Cortex of kidney (tissue), 1 donor: ENCODE measurements at places on chromosomes 5 and 9.

DNA sequence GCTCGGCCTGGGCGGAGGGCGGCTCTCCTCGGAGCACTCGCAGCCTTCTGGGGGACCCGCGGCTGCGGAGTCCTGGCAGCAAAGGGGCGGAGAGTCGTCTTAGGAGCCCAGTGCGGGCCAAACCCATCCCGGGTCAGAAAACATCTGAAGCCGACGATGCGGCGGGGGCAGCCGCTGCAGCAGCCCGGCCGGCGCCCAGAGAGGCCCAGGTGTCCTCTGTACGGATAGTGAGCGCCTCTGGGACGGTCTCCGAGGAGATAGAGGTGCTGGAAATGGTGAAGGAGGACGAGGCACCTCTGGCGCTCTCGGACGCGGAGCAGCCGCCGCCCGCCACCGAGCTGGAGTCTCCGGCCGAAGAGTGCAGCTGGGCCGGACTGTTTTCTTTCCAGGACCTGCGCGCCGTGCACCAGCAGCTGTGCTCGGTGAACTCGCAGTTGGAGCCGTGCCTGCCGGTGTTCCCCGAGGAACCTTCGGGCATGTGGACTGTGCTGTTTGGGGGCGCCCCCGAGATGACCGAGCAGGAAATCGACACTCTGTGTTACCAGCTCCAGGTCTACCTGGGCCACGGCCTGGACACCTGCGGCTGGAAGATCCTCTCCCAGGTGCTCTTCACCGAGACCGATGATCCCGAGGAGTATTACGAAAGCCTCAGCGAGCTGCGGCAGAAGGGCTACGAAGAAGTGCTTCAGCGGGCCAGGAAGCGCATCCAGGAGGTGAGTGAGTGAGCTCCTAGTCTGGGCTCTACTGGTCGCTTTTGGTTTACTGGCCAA, 1.2 kb downstream of the JMY start:
- peak; percentile 11 for DNase-seq

DNA sequence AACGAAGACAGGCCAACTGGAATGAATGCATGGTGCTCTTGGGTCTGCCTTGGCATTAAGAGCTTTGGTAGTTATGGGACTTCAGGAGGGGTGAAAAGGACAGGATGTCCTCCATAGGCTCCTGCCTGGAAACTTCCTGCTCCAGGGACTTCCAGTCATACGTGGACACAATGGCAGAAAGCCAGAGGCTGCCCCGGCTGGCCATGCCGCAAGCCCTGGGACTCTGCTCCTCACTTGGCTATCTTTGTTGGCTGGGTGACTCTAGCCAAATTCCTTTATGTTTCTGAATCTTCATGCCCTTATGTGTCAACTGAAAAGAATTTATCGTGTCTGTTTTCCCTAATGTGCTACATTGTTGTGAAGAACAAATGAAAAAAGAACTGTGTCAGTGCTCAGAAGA, 136.9 kb downstream of the SIL1 start:
- no peak for DNase-seq

DNA sequence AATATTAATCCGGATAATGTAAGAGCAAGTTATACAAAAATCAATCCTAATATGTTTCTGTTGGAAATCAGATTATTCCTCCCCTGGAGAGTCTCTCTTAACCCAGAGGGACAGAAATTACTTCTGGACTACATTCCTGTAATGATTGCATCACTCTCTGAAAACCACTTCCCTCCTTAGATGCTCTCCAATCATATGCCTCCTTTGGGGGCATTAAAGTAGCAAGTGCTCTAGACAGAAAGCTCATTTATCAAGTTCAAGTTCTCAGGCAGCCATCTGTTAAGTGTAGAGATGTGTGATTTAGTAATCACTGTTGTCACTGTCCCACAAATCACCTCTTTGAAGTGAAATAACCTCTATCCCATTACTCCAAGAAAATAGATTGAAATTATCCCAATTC, 247.1 kb downstream of the SLCO4C1 start:
- no peak for DNase-seq

GRCh38 chr9:110143485-110143884, 64.5 kb downstream of the C9orf152 start:
- no peak for DNase-seq

DNA sequence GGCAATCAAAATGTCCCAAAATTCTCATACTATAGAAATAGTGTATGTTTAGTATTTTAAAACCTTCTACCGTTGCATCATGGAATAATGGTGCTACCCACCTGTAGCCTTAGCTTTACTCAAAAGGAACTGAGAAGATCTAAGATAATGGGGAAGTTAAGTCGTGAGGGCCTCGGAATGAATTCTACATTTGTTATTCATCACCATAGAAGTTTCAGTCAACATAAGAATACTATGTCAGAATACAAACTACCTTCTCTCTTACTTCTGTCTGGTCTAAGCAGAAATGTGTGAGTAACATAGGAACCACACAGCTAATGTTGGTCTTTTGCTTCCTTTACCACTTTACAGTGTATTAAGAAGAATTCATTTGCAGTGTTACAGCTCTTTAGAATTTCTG, 43.2 kb downstream of the RFK start:
- DNase-seq = no peak

DNA sequence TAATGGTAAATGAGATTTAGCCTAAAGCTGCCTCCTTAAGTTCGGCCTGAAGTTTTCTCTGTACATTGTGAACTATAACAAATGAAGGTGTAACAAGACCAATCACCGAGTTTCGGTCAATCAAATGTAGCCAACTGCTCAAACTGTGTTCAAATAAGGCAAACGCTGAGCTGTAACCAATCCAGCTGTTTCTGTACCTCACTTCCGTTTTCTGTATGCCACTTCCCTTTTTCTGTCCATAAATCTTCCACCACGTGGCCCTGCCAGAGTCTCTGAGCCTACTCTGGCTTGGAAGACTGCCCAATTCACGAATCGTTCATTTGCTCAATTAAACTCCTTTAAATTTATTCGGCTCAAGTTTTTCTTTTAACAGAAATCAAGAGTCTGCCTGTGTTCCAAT, 193.5 kb upstream of the KLF9 start:
- DNase-seq = no peak

DNA sequence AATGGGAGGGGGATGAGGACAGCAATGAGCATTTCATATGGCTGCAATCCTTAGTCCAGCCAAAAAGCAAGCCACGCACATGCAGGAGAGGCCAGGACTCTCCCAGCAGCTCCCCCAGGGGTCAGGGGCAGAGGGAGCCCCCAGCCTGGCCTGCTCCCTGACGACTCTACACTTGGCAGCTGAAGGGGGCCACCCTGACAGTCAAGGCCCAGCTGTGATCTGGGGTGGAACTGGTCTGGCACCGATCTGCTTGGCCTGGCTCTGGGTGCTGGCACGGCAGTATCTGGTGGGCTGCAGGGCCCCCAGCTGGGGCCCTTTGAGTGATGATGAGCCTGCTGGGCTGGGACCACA, 118.1 kb downstream of the ADAMTS2 start:
- no peak for DNase-seq
